NCI-H187 treated with DMSO at 0.1 percent for 48 hours (cell line): ENCODE measurements at places on chromosomes 4 and X.

DNA sequence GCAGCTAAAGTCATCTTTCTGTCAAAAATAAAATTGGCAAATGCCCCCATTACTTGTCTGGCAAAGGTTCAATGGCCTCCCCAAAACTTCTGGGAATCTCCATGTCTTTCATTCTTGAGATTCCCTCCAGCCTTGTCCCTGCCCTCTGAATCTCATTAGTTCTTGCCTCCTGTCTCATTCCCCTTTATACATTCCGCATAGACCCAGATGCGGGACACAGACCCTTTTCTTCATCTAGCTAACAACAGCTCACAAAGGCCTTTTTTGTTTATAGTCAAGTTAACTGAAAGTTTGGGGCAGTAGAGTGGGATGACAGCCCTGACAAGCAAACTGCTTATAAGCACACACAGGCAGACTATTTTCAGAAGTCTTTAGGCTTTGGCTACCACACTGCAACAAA lies 306.1 kb upstream of the FAM241A start:
- no peak for DNase-seq

DNA sequence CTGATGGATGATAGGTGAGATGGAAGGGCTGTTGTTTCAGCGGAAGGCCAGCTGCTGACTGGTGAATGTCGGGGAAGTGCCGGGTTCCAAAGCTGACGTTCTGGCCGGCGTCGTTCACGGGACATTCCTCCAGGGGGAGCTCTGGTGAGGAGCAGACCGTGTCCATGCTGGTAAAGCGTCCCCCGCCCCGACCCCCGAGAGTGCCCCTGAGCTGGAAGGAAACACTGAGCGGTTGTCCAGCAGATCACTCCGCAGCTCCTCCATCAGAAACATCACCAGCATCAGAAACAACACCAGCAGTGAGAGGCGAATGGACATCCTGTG lies 18.6 kb upstream of the ADRA2C start:
- no peak for DNase-seq

DNA sequence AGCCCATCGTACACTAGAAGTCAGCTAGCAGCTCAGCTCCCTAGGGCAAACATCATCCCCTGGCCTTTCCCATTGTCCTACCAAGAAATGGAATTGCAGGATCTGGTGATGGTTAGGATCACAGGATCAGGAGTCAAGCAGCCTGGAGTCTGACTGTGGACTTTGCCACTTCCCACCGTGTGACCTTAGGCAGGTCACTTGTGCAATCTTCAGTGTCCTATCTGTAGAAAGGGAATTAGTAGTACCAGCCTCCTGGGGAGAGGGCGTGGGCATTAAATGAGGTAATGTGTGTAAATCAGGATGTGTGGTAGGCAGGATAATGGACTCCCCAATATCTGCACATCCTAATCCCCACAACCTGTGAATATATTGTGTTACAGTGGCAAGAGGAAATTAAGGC lies 38.6 kb upstream of the APLN start:
- no peak for DNase-seq

DNA sequence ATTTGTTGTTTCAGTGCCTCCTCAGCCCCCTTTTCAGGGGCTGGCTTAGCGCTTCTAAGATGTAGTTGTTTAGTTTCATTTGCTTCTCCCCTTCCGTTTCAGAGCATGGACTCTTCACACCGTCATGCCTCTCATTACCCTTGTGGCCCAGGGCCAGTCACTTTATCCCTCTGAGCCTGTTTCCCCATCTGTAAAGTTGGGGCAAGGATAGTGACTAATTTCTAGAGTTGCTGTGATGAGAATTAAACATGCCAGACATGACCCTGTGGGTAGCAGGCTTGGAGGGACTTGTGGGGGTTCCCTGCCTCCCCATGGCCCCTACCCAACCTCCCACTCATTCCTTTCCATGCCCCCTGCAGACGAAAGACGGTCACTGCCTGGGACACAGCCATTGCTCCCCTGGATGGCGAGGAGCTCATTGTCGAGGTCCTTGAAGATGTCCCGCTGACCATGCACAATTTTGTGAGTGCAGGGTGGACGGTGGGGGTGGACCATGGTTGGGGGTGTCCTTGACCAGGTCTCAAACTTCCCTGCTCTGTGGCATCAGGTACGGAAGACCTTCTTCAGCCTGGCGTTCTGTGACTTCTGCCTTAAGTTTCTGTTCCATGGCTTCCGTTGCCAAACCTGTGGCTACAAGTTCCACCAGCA lies 3.6 kb downstream of the ARAF start:
- no peak for DNase-seq

- no peak for DNase-seq
Measured at GRCh38 chr4:101175896-101176676, 171.2 kb downstream of the PPP3CA start.

DNA sequence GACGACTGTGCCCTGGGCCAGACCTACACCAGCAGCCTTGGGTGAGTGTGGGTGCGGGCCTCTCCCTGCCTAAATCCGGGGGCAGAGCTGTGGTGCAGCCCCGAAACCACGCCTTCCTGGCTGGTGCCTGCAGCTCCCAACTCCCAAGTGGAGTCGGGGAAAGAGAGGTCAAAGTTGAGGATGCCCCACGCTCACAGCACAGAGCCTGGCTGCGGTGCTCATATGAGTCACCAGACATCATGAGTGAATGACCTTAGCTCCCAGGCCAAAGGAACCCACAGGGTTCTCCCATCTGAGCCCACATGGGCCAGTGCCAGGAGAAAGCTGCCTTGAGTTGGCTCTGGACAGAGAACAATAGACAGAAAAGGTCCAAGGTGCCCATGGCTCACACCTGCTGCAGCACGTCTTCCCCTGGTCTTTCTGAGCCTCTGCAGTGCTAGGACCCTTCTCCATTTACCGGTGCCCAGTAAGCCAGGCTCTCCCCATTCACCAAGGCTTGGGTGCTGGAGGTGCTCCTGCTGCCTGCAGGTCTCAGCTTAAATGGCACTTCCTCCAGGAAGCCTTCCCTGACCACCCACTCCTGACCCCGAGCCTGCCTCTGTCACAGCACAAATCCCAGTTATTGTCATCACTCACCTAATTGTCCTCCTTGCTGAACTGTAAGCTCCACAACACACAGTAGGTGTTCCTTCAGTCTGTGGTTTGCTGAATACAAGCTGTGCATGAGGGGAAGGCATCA lies 224.2 kb downstream of the AFAP1 start:
- no peak for DNase-seq

- no peak for DNase-seq
Measured at GRCh38 chrX:66013194-66013816, 26.6 kb downstream of the VSIG4 start.

DNA sequence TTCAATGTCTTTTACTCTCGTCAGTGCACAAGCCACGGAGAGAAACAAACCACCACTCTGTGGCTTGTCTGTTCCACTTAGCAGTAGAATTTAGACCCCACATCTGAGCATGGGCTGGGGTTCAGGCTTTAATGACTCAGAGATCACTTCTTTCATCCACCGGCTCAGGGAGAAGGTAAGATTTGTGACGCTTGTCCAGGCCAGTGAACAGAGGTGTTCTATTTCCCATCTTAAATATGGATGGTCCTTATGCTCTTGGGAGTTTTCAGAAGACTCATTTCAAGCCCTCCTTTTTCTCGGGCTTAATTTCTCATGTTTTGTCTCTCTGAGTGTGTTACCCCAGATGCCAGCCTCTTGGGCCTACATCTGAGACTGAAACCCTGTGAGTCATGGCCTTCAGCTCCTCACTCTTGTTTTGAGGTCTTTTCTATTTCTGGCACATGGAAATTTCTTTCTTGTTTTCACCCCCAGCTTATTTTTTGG lies 127.4 kb upstream of the SFRP2 start:
- DNase-seq = no peak

- DNase-seq = no peak
Measured at GRCh38 chr4:99809326-99809725, 7.3 kb upstream of the DAPP1 start.

DNA sequence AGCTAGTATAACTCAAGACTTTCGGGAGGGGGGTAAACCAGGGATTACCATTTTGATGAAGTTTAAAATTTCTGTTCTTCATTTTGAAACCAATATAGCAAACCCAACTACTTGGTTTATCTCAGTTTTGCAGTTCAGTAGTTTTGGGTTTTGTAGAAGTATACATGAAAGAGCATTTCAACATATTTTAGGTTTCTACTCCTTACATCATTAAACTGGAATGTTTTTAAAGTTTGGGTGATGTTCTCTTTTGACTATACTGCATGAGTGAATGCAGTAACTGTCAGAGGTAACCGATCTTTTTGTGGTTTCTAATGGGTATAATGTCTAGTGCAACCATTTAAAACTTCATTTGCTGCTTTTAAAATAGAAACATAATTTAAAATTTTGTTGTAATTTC lies 248.3 kb upstream of the MAD2L1 start:
- no peak for DNase-seq

DNA sequence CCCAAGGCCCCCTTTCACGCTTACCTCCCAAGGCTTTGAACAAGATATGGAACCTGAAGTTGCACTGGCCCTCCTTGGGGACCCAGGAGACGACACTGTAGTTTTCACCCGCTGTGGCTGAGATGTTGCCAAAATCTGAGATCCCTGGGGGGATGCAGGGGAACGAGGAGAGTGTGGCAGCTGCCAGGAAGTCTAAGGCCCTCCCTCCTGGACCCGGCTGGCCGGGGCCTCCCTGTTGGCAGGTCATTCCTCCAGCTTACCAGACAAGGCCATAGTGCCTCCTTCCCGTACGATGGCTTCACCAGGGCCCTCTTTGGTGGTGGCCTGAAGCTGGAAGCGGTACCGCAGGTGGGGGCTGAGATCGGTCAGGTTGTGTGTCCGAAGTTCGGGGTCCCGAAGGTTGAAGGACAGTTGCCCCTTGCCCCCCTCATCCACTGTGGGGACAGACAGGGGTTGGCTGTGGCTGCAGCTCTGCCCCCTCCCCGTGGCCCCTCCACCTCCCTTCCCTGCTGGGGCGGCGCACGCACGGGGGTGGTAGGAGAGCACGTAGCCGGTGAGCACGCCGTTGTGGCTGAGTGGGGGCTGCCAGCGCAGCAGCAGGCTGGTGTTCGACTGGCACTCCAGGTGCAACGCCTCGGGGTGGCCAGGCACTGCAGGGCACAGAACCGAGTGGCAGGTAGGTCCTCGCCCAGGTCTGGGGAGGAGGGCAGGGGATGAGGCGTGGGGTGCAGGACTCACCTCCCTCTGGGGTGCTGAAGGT lies 21.2 kb downstream of the L1CAM start:
- DNase-seq = no peak

DNA sequence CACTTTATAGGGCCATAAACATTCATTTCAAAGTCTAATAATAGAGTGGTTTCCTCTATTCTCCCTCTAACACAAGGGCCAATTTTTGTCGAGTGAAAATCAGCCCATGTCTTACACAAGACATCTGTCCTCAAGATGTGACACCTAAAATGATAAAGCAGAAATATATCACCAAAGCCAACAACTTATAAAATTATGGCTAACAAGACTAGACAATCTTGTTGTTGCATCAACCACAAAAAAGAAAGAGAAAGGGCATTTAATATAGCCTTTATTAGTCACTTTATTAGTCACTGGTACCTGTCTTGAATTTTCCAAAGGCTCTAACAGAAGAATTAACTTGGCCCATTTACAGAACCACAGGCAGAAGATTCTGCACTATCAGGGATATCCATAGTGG lies 161.6 kb downstream of the SMIM20 start:
- DNase-seq = no peak

DNA sequence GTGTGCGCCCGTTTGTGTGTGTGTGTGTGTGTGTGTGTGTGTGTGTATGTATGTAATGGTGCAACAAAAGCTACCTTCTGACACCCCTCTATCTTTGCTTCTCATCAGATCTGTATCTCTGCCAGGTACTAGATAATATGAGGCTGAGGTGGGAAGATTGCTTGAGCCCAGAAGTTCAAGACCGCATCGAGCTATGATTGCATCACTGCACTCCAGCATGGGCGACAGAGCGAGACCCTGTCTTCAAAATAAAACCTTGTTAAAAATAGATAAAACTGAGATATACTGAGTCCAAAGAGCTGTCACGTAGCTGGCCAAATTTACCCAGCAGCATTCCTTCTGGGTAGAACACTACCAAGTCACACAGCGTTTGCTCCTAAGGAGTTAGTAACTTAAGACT lies 18.4 kb downstream of the NLGN4X start:
- DNase-seq = no peak

GRCh38 chr4:3074846-3075651 lies 568 bp downstream of the HTT start:
- no peak for DNase-seq

DNA sequence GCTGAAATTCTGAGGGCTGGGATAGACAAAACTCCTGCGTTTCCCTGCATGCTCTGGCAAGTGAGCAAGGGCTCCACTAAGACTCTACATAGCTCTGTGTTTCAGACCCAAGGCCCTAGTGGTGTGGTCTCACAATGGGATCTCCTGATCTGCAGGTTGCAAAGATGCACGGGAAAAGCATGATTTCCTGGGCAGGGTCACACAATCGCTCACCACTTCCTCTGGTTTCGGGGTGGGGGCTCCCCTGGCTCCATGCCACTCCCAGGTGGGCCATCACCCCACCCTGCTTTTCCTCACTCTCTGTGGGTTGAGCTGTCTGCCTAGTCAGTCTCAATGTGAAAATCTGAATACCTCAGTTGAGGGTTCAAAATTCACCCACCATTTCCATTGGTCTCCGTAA lies 111.5 kb downstream of the KLF8 start:
- no peak for DNase-seq

- no peak for DNase-seq
Measured at GRCh38 chr4:26151615-26152014, 169.2 kb upstream of the RBPJ start.

DNA sequence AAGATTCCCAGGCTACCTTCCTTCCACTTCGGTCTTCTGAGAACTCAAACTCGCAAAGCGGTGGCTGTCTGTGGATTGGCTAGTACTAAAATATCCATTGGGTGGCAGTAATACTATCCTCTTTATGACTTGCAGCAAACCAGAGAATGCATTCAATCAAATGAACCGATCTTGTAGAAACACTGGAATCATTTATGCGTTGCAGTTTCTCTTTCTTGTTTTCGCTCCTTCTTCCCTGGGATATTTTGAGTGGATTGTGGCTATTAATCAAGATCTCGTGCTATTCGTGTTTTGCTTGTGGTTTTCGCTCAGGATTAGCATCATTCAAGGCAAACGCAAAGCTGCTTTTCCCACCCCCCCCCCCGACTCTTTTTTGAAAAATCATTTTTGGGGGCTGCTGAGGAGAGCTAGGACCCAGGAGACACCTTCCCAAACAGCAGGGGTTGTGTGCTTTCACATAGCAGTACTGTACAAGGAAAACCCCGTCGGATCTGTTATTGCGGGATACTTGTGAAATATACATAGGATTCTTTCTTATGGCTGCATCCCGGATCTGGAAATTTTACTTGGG lies at the start of gene IL1RAPL1:
Gene IL1RAPL1, plus strand, starts transcription at position 466 of the 571 bp plus-strand sequence.
- DNase-seq = peak; percentile 74
